ENCODE measurements at places on chromosomes 12 and 14.

- DNase-seq = no peak
Measured at GRCh38 chr12:46462641-46463355, 90.2 kb upstream of the SLC38A2 start.

DNA sequence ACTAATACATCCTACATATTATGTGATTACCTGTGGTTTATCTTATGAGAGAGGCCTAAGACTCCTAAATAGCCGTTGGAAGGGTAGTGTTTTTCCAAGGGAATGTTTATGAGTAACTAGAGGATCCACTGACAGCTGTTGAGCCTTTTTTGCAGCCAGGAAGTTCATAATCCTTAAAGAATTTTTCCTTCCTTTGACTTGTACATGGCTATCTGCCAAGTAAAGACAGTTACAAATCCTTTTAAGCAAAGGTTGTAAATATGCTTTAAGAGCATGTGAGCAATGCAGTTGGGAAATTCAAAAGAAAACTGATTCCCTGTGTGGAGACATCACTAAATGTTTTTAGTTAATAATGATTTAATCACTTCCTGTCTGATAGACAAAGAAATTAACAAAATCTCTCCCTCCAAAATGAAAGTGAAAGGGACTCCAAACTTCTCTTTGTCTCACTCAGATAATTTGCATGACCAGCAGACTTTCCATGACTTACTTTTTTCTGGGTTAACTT is 333.8 kb downstream of the PDZRN4 start:
- DNase-seq = no peak

GRCh38 chr12:74415633-74416032 is 122.0 kb upstream of the ATXN7L3B start:
- peak; percentile 8 for DNase-seq

DNA sequence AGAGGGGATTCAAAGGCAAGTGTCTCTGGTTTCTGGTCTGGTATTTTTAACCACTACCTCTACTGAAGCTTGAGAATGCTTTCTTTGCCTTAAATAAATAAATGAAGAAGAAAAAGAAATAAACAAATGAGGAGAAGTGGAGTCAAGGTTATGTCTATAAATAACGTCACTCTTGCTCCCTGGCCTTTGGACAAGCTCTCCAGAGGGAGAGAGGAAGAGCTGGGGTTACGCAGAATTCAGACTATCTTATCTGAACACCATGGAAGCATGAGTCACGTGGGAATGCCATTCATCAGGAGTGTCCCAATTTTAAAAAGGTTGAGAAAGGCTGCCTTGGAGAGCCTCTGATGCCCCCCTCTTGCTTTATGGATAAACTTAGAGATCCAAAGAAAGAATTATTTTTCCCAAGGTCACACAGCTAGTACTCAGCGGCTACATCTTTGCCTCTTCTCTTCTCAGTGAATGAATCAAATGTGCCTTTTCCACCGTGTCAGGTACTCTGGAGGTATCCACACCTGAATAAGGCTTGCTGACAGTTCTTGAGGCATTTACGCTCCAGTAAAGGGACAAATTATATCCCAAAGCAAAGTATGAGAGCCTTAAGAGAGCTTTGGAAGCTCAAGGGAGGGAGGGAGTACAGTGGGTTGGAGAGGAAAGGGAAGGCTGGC is 12.9 kb upstream of the MSI1 start:
- no peak for DNase-seq

All from NCI-H1694 treated with DMSO at 0.1 percent for 48 hours (cell line).